ENCODE measurements at places on chromosomes 16 and 17. TPM values are rescaled to one million over a fixed set of nuclear protein-coding genes. Genes with fewer than 3 reads are reported as not detected.

The TP53TG3D gene
- total RNA-seq: not detected

The PEX12 gene
- total RNA-seq: 4.1 TPM

The ADGRG1 gene
- total RNA-seq: 5.0 TPM

The TRPV2 gene
- 143 TPM for total RNA-seq

The ABCC11 gene
- total RNA-seq: not detected

The OTOA gene
- 0.17 TPM for total RNA-seq

The CCDC154 gene
- total RNA-seq: 6.7 TPM

The RTN4RL1 gene
- total RNA-seq: not detected

The STH gene
- not detected for total RNA-seq
